Stimulated activated CD8-positive, alpha-beta memory T cell treated with anti-CD3 and anti-CD28 coated beads, Interleukin-15, amount 100 ng/mL, for 24 hours (primary cell): ENCODE measurements at places on chromosomes 4 and X.
A peak's percentile ranks its signal among the peaks of the same experiment; 100 is the strongest.

GRCh38 chr4:41851621-41852020 lies 83.6 kb upstream of the TMEM33 start:
- no peak for DNase-seq

GRCh38 chr4:48058617-48059530 lies 42.3 kb downstream of the NIPAL1 start:
- no peak for DNase-seq

DNA sequence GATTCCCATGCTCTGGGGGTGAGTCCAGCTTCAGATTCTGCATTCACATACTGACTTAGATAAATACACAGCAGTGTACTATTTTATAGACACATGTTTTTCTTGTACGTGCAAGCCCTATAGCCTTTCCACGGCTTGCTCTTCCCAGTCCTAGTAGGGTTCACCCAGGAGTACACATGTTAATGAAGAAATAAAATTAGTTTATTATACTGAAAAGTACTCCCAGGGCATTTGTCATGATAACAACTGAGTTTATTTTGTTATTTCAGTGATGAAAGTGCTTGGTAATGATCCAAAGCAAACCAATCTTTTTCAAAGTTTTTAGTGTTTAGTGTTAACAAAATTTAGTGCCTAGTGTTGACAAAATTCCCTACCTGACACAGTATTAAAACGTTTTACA lies 21.3 kb downstream of the MAPK10 start:
- DNase-seq, result no peak

GRCh38 chr4:128553686-128554515 lies 255.6 kb upstream of the JADE1 start:
- DNase-seq, result no peak

- DNase-seq, result no peak
These were observed 117.0 kb downstream of the KDR start for GRCh38 chr4:55008166-55009056.

DNA sequence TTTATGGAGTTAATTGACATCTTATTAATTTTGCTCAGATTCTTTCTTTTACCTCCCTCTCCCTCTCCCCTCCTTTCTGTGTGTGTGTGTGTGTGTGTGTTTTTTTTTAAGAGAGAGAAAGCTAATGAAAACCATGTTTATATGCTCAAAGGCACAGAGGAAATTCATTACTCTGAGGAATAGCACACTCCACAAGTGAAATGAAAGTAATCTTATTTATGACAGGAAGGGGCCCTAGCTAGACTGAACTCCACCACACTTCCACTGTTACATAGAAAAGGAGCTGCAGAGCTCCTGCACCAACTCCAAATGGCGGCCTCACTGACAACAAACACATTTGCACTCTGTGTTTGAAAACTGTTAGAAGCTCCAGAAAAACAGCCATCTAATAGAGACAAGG lies 150.6 kb downstream of the RASL11B start:
- no peak for DNase-seq

DNA sequence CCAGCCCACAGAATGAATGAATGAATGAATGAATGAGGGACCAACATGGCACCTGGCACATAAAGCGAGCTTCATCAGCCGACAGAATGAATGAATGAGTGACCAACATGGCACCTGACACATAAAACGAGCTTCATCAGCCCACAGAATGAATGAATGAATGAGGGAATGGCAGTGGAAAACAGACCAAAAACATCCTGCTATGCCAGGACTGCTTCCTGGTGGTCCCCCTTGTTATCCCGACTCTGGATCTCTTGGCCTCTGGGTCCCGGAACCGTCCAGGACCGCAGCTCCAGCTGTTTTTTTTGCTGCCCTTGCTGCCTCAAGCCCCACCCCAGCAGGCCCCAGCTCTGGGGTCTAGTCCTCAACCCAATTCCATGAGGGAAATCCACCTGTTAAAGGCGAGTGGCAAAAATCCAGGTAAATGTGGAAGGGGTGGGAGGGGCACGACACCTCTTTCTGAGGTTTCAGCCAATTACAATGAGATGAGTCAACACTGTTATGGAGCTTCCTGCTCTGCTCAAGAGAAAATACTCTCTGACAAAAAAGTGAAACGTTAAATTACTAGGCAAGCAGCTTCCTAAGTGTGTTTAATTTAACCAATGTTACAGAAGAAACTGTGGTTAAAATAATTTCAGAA lies 72.0 kb upstream of the MTNR1A start:
- no peak for DNase-seq

GRCh38 chr4:107801766-107802211 lies 22.9 kb upstream of the SGMS2 start:
- no peak for DNase-seq

DNA sequence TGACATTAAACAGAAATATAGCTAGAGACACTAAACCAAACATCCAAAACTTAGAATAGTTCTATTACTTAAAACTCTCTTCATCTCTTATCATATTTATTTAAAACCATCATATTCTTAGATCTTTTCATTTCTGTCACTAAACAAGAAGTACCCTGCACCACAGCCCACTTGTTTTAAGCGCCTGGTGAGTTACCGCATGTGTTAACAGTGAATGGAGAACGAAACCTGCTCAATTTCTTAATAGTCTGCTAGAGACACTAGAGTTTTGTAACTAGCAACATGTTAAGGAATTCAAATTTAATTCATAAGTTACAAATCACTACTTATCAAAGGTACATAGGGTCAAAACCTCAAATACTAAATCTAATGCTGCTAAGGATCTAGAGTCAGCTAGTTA lies 111.5 kb downstream of the FBXW7 start:
- no peak for DNase-seq

GRCh38 chrX:108224727-108225621 lies 133.4 kb downstream of the ATG4A start:
- DNase-seq, result no peak

DNA sequence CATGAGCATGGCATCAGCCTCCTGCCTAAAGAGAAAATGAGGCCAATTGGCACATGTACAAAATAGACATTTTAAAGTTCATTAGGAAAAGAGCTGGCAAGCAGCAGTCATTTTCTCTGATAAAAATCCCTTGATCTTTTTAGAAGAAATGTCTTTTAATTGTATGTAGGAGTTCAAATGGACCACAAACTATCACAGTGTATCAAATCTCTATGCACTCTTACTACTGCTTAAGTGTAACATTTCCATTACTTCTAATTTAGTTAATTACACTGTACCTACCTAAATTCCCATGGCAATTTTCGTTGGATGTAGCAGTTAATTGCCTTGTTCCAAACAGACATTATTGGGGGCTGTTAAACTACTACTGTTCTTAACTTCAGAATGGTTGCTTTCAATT lies 233.7 kb upstream of the TECRL start:
- DNase-seq, result no peak

- DNase-seq, result no peak
These were observed 408 bp downstream of the TMEM33 start for GRCh38 chr4:41935652-41936021.

DNA sequence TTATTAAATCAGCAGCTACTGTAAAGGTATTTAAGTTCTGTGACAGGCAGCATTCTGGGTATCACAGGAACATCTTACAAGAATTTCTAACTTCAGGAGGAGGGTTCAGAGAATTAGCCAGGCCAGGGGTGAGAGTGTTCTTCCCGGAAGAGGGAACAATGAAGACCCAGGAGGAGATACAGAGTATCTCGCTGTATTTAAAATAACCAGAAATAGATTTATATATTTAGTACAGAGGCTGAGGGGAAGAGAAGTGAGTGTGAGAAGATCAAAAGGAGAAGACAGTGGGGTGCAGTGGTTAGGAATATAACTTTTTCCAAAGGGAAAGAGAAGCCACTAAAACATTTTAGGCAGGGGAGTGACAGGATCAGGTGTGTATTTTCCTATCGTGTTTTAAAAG lies 186.8 kb downstream of the RAPGEF2 start:
- DNase-seq, result no peak

DNA sequence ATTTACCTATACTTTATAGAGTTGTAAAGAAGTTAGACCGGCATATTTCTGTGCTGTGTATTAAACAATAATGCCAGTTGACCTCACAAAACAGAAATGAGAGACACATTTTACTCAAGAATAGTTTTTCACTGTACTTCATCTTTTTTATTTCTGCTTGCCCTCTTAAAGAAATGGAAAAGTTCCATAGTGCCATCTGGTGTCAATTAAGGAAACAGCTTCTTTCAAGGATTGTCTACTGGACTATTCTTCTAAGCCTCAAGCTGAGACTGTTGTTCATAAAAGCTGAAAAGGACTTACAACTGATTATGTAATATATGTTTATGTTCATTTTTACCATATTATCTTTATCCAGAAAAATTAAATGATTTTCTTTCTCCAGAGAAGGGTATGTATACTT lies 1523.7 kb downstream of the ARAP2 start:
- no peak for DNase-seq

GRCh38 chr4:22764183-22764582 lies 71.4 kb downstream of the GBA3 start:
- no peak for DNase-seq

DNA sequence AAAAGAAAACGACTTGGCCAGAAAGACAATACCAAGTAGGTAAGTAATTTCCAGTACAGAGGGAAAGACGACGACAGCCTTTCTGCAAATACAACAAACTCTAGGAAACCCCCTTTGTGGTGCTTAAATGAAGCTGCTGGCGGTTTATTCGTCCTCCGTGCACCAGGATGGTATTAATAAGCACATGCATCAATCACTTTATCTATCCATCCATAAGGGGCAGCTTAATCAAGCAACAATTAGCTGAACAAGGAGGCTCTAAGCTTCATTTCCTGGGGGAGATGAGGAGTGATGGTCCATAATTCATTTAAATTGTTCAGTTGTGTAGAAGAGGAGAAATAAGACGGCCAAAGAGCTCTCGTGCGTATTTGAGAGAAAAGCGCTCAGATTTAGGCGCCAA lies 26.2 kb downstream of the IRF2 start:
- no peak for DNase-seq

DNA sequence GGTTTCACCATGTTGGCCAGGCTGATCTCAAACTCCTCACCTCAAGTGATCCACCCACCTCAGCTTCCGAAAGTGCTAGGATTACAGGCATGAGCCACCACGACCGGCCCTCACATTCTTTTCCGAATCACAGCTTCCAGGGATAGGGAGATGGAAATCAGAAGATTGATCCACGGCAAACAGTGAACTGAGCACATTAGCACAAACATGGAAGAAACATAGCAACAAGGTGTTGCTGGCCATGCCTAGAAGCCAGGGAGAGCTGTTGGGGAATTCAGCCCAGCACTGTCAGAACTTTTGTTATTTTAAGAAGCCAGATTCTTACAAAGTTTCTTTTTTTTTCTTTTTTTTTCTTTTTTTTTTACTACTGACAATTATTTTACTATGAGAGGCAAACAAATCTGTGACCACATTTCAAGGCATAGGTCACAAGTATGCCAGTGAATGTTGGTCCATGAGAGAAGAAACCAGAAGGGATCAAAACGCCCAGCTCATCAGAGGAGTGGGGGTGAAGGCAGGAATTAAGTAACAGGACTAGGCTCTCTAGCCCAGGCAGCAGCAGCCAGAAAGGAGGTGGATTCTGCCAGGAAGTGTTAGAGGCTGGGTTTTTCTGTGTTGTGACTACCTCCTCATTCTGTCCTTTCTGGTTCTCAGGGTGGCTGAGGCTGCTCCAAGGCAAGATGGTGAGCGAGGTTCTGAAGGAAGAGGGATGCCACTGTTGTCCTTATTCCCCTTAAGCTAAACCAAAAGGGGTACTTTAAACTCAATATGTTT lies 44.1 kb downstream of the TEC start:
- DNase-seq, result no peak

GRCh38 chrX:37685381-37686359 lies at the start of gene XK:
Gene XK (plus strand): TSS chrX:37685791. CDS start chrX:37685962, 171 bp downstream.
- peak; percentile 1 for DNase-seq

GRCh38 chrX:32421266-32421665 lies 790.1 kb downstream of the DMD start:
- DNase-seq, result no peak

- DNase-seq, result no peak
These were observed 32.5 kb upstream of the FHDC1 start for GRCh38 chr4:152903658-152904057.

- no peak for DNase-seq
These were observed 26.4 kb upstream of the TMPRSS11B start for GRCh38 chr4:68271851-68272357.

DNA sequence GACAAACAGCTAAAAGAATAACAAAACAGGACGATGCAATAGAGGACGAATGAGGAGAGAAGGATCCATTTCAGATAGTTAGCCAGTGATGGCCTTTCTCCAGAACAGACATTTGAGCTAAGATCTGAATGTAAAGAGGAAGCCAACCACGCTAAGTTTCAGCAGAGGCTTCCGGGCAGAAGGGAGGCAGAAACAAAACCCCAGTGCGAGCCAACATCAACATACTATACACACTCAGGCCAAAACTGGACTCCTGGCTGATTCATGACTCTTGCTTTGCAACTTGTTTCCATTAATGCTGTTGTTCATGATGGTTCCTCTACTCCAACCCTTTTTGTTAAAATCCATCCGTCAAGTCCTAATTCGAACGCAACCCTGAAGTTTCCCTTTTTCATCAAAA lies 730.3 kb downstream of the TRIML1 start:
- no peak for DNase-seq

- DNase-seq, result no peak
These were observed 163.5 kb upstream of the MXRA5 start for GRCh38 chrX:3509934-3510333.

DNA sequence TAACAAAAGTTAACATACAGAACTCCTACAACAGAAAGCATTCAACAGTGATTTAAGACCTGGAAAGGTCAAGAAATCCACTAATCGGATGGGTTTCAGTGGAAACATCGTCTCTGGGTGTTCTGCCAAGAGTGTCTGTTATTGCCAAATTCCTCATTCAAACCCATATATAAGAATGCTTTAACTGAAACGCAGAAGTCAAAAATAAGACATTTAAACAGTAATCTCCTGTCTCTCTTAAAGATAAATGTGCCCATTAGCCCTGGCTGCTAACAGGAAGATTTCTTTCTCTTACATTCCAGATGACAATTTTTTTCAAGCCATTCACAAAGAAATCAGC lies 31.5 kb downstream of the DCTD start:
- no peak for DNase-seq

DNA sequence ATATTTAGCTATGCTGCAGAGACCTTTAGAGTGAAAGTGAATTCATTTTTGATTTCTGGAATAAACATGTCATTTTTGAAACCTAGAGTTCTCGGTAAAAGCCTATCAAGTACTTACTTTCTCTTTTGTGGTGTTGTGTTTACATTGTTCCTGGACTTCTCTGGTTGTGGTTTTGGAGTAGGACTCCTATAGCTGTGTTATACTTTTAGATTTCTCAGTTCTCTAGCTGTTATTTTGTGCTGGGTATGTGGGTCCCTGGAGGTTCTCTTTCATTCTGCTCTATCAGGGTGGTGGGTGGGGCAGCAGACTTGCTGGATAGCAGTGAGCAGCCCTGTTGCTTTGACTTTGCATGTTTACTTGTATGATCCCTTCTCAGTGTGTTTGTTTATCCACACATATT lies 25.6 kb upstream of the MSMO1 start:
- DNase-seq, result no peak

- no peak for DNase-seq
These were observed 264.0 kb downstream of the MID1IP1 start for GRCh38 chrX:39065051-39065871.
